Activated CD4-positive, alpha-beta T cell treated with anti-CD3 and anti-CD28 coated beads, Interleukin-2, amount 10 ng/mL, durations not matched to agents 24 days and 14 days (primary cell): ENCODE measurements at places on chromosomes 5 and 9.

DNA sequence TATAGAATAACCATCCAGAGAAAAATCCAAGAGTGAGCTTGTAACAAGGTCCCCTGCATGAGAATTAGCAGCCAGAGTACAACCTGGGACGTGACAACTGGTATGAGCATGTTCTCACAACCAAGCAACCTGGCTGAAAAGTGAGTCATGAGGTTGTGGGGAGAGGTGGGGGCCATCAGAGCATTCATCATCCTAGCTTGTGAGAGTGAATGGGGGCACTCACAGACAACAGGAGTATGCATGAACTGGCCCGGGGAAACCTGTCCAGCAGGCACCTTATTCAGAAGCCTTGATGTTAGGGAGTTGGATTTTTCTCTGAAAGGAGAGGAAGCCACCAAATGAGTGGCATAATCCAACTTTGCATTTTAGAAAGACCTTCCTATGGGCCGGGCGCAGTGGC is 113.0 kb downstream of the FRMD3 start:
- no peaks in the 10 kb centered on the region for H3K36me3 ChIP-seq
- no peak overlapping the region for H3K4me3 ChIP-seq
- DNase-seq = no peak
- no peaks in the 10 kb centered on the region for H3K27me3 ChIP-seq
- no peaks in the 10 kb centered on the region for H3K4me1 ChIP-seq
- H3K27ac ChIP-seq = no peak overlapping the region

DNA sequence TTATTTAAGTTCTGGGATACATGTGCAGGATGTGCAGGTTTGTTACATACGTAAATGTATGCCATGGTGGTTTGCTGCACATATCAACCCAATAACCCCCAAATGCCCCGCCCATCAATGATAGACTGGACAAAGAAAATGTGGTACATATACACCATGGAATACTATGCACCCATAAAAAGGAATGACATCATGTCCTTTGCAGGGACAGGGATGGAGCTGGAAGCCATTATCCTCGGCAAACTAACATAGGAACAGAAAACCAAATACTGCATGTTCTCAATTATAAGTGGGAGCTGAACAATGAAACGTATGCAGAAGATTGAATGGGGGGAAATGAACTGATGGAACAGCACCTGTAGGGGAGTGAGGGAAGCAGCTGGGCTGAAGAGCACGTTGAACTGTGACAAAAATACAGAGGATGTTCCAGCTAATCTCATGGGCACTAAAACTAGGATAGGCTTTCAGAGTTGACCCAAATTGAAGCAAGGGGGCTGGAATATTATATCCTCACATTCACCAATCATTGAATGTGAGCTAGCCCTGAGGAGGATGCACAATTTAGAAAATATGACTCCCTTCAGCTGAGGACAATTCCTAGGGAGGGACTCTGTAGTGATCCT is 70.5 kb upstream of the OSMR start:
- DNase-seq = no peak
- no peak overlapping the region for H3K27ac ChIP-seq

- H3K4me3 ChIP-seq = no peak overlapping the region
- no peak overlapping the region for H3K27ac ChIP-seq
- no peak for DNase-seq
- no peaks in the 10 kb centered on the region for H3K4me1 ChIP-seq
- H3K36me3 ChIP-seq = no peaks in the 10 kb centered on the region
- H3K27me3 ChIP-seq = no peaks in the 10 kb centered on the region
Measured at GRCh38 chr9:119441338-119441737, 72.1 kb upstream of the BRINP1 start.

DNA sequence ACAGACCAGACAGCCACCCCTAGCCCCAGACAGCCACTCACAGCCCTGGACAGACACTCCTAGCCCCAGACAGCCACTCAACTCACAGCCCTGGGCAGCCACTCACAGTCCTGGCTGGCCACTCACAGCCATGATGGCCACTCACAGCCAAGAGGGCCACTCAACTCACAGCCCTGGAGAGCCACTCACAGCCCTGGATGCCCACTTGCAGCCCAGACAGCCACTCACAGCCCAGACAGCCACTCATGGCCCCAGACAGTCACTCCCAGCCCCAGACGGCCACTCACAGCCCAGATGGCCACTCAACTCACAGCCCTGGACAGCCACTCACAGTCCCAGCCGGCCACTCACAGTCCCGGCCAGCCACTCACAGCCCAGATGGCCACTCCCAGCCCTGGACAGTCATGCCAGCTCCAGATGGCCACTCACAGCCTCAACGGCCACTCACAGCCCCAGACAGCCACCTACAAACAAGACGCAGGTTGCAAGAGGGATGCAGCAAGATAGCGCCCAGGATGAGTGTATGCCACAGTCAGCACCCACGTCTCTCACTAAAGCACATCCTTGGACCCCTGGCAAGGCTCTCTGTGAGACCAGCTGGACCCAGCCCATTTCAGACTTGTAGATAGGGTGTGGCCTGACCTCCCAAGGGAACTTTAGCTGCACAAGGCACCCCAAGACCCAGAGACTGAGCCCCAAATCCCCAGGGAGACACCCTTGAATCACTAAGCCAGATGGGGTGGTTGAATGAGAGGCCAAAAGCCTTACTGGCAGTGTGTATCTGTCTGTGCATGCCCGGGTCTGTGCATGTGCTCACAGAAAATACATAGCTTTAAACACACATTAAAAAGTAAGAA is 22.4 kb downstream of the ZDHHC11B start:
- H3K27me3 ChIP-seq = no peaks in the 10 kb centered on the region
- DNase-seq = no peak
- peaks cover 4% of the 10 kb centered on the region for H3K4me1 ChIP-seq
- H3K27ac ChIP-seq = no peak overlapping the region
- no peak overlapping the region for H3K4me3 ChIP-seq
- H3K36me3 ChIP-seq = no peaks in the 10 kb centered on the region

DNA sequence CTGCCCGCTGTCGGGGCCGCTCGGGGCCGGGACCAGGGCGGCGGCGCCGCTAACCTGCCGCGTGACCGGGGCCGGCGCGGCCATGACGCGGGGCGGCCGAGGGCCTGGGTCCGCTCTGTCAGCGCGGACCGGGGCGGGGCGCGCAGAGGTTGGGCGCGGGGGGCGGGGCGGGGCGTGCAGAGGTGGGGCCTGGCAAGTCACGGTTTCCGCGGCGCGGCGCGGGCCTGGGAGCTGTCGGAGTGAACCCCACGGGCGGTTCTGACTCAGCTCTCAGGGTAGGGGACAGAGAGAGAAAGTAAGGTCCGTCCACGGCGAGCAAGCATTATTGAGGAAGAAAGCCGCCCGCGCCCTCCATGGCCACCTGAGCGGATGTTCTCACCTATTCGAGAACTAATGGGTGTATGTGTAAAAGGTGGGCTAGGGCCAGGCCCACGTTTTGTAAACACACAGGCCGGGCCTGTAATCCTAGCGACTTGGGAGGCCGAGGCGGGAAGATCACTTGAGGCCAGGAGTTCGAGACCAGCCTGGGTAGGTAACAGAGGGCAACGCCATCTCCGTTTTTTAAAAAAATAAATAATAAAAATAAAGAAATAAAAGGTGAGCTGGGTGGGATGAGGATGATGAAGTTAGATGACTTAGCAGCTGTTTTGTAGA is at the start of gene PRXL2C:
PRXL2C (minus strand) TSS at position 120 of the 654 bp plus-strand sequence; CDS start at position 84, 36 bp downstream.
- peak within 1 kb of the TSS; percentile 88 for H3K27ac ChIP-seq
- DNase-seq = peak; percentile 92
- peaks cover 12% of the 10 kb centered on the region for H3K4me1 ChIP-seq
- H3K27me3 ChIP-seq = peaks cover 10% of the 10 kb centered on the region
- H3K4me3 ChIP-seq = peak within 1 kb of the TSS; percentile 89

- H3K4me3 ChIP-seq = no peak overlapping the region
- no peaks in the 10 kb centered on the region for H3K27me3 ChIP-seq
- no peak for DNase-seq
- no peaks in the 10 kb centered on the region for H3K36me3 ChIP-seq
- no peak overlapping the region for H3K27ac ChIP-seq
Measured at GRCh38 chr9:73596321-73596720, 444.7 kb downstream of the ANXA1 start.
